ENCODE measurements at places on chromosomes 13 and 19.

DNA sequence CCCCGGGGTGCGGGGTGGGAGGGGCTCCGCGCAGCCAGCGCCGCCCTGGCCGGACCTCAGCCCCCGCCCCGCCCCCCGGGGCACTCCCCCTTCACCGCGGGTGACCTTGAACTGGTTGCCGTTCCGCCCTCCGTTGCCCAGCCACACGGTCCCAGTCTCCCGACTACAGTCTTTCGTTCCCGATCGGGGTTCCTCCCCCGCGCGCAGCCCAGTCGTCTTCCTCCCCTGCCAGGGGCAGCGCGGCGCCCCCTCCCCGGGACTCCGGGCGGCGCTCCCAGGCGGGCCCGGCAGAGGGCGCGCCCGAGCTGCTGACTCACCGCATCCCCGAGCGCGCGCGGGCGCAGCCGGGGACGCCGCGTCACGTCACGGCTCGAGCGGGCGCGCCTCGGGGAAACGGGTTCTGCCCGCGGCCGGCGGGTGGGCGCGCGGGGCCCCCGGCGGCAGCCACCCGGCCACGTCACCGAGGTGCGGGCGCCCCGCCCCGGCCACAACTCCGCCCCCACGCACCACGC is 459 bp downstream of the MIDN start:
- DNase-seq, result peak; percentile 85

- DNase-seq, result no peak
Observed at GRCh38 chr13:110126391-110126961, 180.5 kb downstream of the COL4A1 start.

- no peak for DNase-seq
Observed at GRCh38 chr19:30802424-30803013, 430.3 kb downstream of the ZNF536 start.

- DNase-seq, result no peak
Observed at GRCh38 chr13:72650051-72650700, 77.3 kb downstream of the MZT1 start.
